GM19239 (cell line): ENCODE measurements at places on chromosomes 2 and 18.

DNA sequence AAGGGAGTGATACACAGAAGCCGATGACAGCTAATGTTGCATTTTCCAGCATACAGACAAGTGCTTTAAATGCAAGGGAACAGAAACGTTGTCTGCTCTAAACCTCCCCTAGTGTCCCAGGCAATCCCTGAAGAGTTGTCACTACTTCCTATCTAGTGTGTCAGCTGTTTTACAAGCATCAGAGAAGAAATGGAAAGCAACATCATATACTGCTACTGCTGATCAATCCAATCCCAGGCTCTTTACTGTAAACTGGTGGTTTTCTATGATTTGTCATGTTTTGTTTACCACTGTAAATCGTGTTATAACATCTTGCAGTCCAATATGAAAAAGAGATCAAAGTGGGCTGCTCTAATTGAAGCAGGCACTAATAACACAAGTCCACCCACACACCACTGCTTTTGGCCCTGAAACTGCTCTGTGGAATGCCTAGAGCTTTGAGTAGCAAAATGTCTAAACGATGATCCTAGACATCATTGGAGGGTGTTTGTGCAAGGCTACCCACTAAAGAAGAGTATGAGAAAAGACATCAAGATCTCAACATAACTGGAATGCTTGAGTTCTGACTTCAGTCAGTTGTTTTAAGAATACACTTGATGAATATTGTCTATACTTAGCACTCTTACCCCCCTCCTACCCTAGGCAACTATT is 18.1 kb upstream of the ROCK1 start:
- no peak for DNase-seq

DNA sequence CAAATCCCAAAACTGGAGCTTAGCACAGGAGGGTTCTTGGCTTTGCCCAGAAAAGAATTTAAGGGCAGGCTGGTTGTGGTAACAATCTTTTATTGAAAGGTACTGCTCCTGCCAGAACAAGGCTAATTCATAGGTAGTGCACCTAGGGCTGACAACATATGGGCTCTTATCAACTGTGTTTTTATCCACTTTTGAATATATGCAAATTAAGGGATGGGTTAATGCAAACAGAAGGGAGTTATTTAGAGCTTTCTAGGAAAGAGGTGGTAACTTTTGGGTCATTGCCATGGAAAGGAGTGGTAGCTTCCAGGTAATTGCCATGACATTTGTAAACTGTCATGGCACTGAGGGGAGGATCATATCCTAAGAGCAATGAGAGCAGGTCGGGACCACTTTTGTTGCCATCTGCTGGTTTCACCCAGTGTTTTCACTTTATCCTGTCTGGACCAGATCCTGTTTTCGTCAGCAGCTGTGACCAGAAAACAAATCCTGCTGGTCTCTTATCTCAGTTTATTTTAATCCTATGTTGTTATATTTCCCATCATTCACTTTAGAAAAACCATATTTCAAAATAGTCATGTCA is 981 bp downstream of the C2orf66 start:
- no peak for DNase-seq

GRCh38 chr2:198375083-198375410 is 570.7 kb downstream of the PLCL1 start:
- no peak for DNase-seq

DNA sequence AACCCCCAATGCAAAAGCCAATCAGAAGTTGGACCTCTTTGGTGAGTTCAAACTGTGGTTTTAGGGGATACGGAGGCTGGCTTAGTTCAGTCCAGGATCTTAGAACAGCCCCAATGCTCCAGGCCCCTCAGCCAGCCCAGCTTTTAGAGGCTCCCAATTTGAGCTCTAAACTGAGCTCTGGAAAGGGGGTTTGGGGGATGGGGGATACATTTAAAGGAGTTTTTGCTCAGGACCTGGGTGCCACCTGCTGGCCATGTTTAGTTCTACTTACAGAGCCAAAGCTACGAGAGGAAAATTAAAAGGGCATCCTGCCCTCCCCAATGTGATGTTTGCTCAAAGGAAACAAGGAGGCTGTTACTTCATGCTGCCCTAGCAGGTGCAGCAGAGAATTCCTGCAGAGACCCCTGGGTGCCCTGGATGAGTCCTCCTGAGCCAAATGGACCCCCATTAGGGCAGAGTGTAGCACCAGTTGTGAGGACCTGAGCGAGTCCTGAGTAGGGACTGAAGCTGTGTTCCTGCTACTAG is 15.9 kb upstream of the TMEM214 start:
- peak; percentile 41 for DNase-seq
